GM03348 (cell line): ENCODE measurements at places on chromosomes 4 and X.

GRCh38 chr4:104519588-104519987 is 24.9 kb upstream of the CXXC4 start:
- no peak for DNase-seq

DNA sequence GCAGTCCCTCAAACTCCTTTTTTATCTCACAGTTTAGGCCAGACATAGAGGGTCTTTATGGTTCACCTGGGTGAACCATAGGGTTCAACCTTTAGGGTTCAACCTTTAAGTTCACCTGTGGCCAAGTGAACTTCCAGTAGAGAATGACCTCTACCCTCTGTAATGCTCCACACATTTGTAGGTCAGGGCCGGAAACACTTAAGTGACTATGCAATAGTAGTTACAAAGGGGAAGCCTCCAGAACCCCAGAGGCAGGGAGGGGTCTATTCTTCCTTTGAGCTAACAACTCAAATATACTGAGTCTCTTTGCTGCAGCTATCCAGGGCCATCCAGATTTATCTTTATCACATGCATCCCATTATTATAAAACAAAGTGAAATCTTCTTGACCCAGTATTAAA is 100.0 kb downstream of the LARP1B start:
- DNase-seq, result no peak

DNA sequence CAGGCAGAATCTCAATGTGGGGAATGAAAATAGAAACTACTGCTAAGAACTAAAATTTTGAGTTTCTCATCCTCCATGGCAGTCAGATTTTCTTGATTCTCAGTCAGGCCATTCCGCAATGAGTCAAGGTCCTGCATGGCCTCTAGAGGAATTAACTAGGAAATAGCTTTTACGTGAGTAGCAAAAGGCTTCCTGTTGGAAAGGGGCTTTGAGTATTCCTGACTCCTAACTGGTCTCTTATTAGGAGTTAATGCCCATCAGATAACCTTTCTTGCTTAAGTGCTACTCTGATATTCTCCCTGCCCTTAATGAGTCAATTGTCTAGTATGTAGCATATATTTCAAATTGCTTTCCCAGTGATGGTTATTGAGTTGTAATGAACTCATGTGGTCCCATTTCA is 65.7 kb upstream of the ARHGAP24 start:
- DNase-seq, result no peak

GRCh38 chr4:113636877-113637276 is 124.7 kb downstream of the CAMK2D start:
- peak; percentile 31 for DNase-seq

DNA sequence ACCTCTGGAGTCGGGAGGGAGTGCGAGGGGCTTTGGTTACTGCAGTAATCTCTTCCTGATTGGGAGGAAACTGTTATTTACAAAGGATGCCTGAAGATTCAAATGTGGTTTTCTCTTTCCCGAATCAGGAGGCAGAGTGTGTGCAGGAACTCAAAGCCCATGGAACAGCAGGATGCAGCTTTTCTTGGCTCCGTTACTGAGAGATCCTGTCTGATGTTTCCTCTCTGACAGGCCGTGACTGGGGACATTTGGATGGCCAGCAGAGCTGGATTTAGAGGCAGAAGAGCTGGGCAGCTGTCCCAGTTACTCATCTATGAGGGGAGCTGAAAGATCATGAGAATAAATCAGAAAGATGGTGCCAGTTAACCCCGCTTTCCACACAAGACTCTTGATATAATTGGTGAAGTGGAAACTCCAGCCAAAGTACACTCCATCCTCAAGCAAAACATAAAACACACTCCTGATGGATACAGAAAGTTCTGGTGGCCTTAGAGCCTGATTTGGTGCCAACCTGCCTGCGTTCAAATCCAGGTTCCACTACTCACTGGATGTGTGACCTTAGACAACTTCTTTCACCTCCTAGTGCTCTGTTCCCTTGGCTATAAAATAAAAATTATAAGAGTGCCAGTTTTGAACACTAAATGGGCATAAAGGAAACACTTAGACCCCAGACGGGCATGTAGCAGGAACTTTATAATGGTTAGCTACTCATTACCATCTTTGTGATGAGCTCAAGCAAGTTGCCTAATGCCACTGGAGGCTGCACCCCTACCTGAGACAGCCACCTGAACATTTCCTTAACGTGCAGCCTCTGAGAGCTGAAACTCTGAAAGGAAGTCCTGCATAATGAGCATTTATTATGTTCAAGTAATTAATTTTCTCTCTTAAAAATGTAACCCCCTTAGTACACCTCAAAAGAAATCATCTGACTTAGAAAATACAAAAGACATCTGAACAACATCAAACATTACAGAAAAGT is 349.0 kb upstream of the GATB start:
- no peak for DNase-seq

DNA sequence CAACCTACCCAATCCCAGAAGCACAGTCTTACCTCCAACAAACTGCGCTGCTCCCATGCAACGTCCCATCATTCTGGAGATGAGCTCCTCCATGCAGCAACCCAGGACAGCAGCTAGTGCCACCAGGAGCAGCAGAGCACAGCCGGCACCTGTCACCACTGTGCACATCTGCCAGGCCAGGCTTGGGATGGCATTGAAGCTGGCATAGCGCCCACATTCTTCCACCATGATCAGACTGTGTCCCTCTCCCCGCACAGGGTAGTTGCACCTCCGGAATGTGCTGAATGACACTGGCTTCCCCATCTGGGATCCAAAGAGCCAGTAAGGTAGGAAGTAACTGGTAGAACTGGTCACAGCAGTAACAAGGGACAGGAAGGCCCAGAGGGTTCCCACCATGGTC is 8.8 kb downstream of the LHFPL1 start:
- DNase-seq, result no peak

DNA sequence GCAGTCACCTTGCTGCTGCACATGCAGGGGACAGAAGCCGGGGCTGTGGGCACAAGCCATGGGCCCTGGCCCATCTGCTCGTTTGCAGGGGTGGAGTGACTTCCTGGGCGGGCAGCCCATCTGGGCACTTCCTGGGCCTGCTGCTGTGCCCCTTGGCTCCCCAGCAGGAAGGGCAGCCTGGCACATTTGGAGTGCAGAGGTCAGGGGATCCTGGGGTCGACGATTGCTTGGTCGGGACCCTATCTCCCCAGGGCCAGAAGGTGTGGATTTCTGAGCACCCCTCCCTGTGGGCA is 10.9 kb upstream of the MXD4 start:
- no peak for DNase-seq

GRCh38 chr4:153464068-153464467 is 2.1 kb upstream of the TMEM131L start:
- DNase-seq, result no peak

- no peak for DNase-seq
These were observed 165.6 kb upstream of the BOD1L1 start for GRCh38 chr4:13793020-13793710.

GRCh38 chr4:184216515-184216914 is 1.2 kb downstream of the ENPP6 start:
- DNase-seq, result no peak

- DNase-seq, result no peak
These were observed 39.1 kb upstream of the NSUN7 start for GRCh38 chr4:40710484-40711254.

GRCh38 chr4:10011277-10011676 is 10.0 kb downstream of the SLC2A9 start:
- DNase-seq, result no peak

- DNase-seq, result no peak
These were observed 571 bp upstream of the EDA start for GRCh38 chrX:69615342-69615741.

DNA sequence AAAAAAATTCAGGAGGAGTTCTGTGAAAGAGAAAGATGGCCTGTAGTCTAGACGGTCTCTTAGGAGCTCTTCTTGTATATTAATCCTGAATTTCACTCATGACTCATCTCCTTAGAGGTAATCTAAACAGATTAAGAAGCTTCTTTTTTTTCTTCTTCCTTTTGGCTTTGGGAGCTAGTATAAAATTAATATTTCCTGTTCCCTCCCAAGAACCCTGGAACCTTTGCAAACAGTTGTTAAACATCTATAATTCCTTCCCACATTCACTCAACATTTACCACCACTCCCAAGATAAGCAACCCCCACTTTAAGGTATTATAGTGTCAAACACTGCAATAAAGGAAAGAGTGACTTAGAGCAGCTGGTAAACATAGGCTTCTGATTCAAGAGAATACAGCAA is 146.4 kb upstream of the EDNRA start:
- DNase-seq, result no peak

DNA sequence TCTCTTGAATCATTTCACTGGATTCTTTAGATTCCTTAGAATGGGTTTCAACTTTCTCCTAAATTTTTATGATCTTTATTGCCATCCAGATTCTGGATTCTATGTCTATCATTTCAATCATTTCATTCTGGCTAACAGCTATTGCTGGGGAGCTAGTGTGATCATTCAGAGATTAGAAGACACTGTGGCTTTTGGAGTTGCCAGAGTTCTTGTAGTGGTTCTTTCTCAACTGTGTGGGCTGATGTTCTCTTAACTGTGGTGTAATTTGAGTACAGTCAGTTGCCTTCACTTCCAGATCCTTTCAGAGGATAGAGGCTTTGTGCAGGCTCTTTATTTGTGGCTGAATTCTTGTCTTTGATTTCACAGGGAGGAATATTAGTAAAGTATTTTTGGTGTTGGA is 12.1 kb upstream of the CSN2 start:
- no peak for DNase-seq

DNA sequence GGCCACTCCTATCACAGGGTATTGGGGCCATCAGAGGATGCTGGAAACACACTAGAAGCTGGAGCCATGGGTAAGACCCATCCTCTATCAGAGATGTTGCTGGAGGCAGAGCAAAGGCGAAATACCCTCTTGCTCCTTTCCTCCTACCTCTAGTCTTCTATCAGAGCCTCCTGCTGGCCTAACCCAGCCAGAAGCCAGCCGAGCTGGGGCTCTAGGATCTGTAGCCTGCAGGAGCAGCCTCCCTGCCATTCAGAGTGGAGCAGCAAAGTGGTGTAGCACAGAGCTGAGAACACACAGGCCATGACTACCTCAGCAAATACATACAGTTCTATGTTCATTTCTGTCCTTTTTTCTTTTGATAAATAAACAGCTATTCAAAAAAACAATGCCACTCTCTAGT is 35.7 kb downstream of the GATB start:
- no peak for DNase-seq

- DNase-seq, result peak; percentile 22
These were observed 150.6 kb downstream of the IL15 start for GRCh38 chr4:141786946-141787345.

DNA sequence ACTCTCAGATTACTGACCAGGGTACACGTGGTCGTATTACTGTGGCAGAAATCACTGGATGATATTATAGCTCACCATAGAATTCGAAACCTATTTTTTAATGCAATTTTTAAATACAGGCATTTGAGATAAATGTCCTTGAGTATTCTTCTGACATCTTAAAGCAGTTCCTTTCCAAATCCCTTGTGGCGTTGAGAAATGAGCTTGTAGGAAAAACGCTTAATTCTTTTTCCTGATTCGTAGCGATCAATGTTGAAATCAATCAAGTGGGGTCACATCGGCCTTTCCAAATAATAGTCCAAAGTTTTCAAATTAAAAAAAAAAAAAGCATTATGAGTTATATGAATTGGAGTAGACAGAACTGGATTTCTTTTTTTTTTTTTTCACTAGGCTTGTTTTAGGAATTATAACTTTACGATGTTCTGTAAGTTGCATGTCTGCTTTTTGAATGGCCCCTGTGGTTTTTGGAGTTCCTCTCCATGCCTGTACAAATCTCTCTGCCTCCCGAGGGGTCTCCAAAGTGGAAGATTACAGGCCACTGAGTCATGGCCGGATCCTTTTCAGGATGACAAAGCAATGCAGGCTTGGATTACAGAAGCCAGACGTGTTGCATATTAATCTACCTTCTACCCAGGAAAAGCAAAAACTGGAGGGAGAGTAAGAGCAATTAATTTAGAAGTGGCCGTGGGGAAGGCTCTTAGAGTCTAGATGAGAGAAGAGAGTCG is 226.1 kb downstream of the SHOX start:
- no peak for DNase-seq

- peak; percentile 51 for DNase-seq
These were observed 464.9 kb upstream of the AMOT start for GRCh38 chrX:113305496-113305895.

- DNase-seq, result peak; percentile 50
These were observed 49.9 kb upstream of the MND1 start for GRCh38 chr4:153294631-153295030.

DNA sequence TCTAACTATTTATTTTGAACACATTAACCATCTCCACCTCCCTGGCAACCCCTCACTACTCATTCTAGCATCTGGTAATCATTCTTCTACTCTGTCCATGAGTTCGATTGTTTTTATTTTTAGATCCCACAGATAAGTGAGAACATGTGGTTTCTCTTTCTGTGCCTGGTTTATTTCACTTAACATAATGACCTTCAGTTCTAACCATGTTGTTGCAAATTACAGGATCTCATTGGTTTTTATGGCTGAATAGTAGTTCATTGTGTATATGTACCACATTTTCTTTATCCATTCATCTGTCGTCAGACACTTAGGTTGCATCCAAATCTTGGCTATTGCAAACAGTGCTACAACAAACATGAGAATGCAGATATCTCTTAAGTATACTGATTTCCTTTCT is 33.4 kb upstream of the FAM47B start:
- no peak for DNase-seq

- no peak for DNase-seq
These were observed 1365.9 kb upstream of the AGA start for GRCh38 chr4:178808106-178808505.

- no peak for DNase-seq
These were observed 258.9 kb upstream of the LDB2 start for GRCh38 chr4:17157304-17157703.

DNA sequence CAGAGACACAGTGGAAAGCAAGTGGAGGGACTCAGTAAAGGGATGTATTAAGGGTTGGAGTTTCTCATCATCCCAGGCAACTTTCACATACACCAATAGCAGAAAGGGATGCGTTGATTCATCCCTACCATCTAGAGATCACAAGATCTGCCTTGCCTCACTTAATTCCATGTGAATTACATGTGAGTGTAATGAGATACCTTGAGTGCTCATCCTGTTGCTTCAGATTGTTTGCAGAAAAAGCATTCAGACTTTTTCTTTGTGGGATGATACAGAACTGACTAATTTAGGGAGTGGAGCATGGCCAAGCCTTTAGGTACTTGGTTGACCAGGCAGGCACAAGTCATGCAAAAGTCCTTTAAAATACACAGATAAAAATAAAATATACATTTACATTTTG is 124.8 kb upstream of the SLIT2 start:
- peak; percentile 37 for DNase-seq

- no peak for DNase-seq
These were observed 32.9 kb upstream of the PAGE5 start for GRCh38 chrX:55187281-55187680.

GRCh38 chr4:2271279-2272025 is 9.5 kb upstream of the MXD4 start:
- DNase-seq, result no peak

DNA sequence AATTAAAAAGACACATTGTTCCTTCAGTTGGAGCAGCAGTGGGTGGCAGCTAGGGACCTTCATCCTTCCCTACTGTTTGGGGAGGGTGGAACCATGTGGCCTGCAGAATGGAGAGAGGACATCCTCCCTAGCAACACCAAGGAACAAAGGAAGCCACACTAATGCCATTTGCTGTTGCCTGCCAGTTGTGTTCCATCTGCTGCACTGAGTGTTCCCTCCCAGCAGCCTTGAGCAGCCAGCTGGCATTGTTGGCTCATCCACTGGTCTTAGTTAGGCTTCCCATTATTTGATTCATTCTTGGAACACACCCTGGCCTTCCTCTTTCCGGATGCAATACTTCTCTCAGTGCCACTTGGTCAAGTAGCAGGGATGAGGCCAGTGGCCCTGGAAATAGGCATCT is 25.0 kb upstream of the HMGB3 start:
- DNase-seq, result no peak
